ENCODE measurements at places on chromosomes 11 and 22.

DNA sequence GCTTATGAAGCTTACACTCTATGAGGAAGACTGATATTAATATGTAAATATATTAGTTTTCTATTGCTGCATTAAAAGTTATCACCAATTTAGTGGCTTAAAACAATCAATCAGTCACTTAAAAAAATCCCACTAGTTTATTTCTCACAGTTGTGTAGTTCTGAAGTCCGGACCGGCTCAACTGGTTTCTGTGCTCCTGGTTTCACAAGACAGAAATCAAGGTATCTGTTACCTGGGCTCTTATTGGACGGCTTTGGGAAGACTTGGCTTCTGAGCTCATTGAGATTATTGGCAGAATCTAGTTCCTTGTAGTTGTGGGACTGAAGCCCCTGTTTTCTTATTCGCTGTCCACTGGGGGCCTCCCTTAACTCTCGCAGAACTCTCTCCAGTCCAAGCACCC lies 343.0 kb downstream of the RAB38 start:
- no peak for DNase-seq

DNA sequence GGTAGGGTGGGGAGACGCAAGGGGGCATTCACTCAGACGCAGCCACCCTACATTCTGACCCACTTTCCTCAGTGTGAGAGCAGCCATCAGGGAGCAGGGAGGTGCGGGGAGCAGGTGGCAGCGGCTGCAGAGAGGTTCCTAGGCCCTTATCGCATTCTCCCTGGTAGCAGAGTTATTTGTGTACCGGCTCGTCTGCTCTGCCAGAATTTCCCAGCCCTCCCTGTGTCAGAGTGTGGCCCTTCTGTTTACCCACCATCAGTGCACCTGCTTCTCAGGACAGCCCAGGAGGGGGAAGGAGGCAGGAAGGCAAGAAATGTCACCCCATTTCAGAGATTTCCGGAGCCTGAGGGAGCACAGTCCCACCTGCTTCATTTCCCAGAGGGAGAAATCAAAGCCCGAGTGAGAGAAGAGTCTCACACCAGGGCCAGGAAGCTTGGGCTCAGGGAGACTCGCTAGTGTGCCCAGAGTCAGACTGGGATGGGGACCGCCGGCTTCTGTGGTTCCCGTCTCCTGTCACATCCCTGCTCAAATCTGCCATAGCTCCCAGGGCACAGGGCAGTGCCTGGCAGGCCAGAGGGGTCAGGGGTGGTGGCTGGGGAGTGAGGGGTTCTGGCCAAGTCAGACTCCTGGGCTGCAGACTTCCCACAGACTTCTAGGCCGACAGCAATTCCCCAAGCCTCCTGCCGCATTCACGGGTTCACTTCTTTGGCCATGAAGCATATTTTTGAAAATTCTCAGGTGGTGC lies 49.7 kb downstream of the ARRB1 start:
- DNase-seq, result no peak

- no peak for DNase-seq
Observed at GRCh38 chr11:60378354-60378753, at the start of gene MS4A7. Gene MS4A7 (plus strand): TSS chr11:60378532. CDS start chr11:60383142, 4,610 bp downstream.

DNA sequence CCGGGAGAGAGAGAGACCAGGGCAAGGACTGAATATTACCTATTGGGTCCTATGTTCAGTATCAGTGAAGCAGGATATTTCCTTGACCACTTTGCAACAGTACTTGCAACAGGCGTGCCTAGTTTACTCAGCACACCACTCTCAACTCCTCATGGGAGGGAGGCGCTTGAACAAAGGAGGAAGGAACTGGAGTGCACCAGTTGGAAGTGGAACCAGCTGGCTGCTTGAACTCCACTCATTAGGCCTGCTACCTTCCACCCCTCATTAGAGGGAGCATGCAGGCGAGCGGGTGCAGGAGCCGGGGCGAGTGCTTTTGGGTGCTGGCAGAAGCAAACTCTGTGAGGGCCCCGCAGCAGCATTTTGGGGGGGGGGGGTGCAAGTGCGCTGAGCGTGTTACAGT lies 1369.6 kb upstream of the RAG2 start:
- DNase-seq, result no peak

DNA sequence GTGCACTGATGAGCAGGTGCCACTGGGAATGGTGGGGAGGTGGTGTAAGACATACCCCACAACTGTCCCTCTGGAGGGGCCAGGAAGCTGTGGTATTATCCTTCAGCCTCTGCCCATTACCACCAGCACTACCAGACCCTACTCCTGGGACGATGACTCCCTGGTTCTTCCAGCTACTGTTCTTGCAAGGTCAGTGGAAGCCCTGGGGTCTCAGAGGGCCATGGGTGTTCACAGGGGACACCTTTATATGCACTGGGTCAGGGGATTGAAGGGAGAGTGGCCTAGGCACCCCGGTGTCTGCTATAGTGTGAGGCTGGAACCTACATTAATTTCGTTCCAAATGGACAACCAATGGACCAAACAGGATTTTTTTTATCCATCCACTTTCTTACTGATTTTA lies 102.1 kb downstream of the RPS6KA4 start:
- no peak for DNase-seq

- DNase-seq, result peak; percentile 28
Observed at GRCh38 chr22:37492428-37493344, 6.5 kb upstream of the MFNG start.

GRCh38 chr11:65919573-65920371 lies 546 bp downstream of the DRAP1 start:
- no peak for DNase-seq

GRCh38 chr22:43541462-43542407 lies 129.9 kb downstream of the MPPED1 start:
- DNase-seq, result no peak

GRCh38 chr11:117610901-117611300 lies 186.1 kb downstream of the DSCAML1 start:
- no peak for DNase-seq

Data from fibroblast of skin of abdomen (primary cell).